ENCODE measurements at places on chromosomes 12 and 14. TPM values are rescaled to one million over a fixed set of nuclear protein-coding genes. Genes with fewer than 3 reads are reported as not detected.

Gene FLVCR2
- 0.08 TPM for total RNA-seq

Gene INHBE
- total RNA-seq = 2.5 TPM

Gene MMAB
- total RNA-seq = 49.2 TPM

Gene PYGL
- total RNA-seq = 98.6 TPM

Gene SLC7A8
- 0.15 TPM for total RNA-seq

Gene KCNH5
- total RNA-seq = under 0.01 TPM

Gene TGFB3
- total RNA-seq = 3.6 TPM

Gene FSCB
- total RNA-seq = not detected

Gene LRRC43
- 1.2 TPM for total RNA-seq

Gene IAPP
- not detected for total RNA-seq

Gene FOXA1
- total RNA-seq = not detected

Gene RERGL
- 0.30 TPM for total RNA-seq

Gene PTPRO
- total RNA-seq = 1.2 TPM

Gene OR5AU1
- total RNA-seq = not detected

Gene USP5
- 82.5 TPM for total RNA-seq

Gene NR1H4
- not detected for total RNA-seq

Gene KLHDC1
- total RNA-seq = 2.9 TPM

Gene AKAP5
- 0.12 TPM for total RNA-seq

Gene KRT1
- not detected for total RNA-seq

Gene PLEKHD1
- total RNA-seq = not detected

Gene GPR132
- total RNA-seq = not detected

Gene CLEC6A
- not detected for total RNA-seq

Gene TAMALIN
- 11.7 TPM for total RNA-seq

Gene ACSM4
- not detected for total RNA-seq

Gene JAG2
- total RNA-seq = 1.6 TPM

Gene HPD
- total RNA-seq = 1.1 TPM

Gene CGRRF1
- 7.1 TPM for total RNA-seq

Gene IL23A
- total RNA-seq = not detected

Gene TSPAN9
- total RNA-seq = 76.8 TPM

Gene ESPL1
- 1.2 TPM for total RNA-seq
